ENCODE measurements at places on chromosomes 12 and 14.
A peak's percentile ranks its signal among the peaks of the same experiment; 100 is the strongest.

DNA sequence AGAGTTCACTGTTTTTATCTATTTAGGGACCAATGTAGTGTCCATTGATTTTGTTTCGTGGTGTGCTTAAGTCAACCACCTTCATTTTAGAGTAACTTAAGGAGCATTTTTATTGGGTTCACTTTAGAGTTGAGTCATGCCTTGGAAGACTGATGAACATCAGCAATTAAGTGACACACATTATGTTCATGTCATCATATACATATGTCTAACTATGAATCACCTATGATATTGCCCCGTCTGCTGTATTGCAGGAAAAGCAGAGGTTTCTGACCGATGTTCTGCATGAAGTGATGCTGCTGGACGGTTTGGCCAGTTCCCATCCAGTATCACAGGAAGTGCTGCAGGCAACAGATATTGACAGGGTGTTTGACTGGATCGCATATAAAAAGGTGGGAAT, 227.1 kb downstream of the TRHDE start:
- no peak for DNase-seq

GRCh38 chr14:104388011-104388521, 191.5 kb upstream of the C14orf180 start:
- DNase-seq, result no peak

DNA sequence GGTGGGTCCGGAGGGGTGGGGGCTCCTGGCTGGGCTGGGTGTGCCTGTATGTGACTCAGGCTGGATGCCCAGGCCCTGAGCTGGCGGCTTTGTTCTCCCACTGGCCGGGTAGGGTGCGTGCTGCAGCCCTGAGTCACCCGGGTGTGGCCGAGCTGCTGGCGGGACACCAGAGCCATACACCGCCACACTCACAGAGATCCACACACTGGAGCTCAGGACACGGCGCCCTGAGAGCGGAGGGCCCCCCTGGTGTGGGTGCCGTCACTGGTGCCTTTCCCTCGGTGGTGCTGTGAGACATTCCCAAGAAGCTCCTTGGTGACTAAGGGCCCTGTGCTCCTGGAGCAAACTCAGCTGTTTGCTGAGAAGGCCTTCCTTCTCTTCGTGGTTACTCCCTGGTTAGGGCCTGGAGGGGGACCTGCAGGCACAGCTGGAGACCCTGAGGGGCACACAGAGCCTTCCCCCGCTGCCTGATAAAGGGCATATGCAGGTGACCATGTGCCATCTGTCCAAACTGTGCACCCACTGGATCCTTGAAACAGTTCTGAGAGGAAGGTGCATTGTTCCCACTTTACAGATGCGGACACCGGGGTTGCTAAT, 44.3 kb downstream of the KRT80 start:
- DNase-seq, result peak; percentile 97

GRCh38 chr12:25051656-25052195, 102.8 kb upstream of the BCAT1 start:
- no peak for DNase-seq

- no peak for DNase-seq
These were observed 61.5 kb downstream of the NT5DC3 start for GRCh38 chr12:103779410-103780092.

- DNase-seq, result no peak
These were observed 338.6 kb downstream of the CEP128 start for GRCh38 chr14:80602946-80603345.

DNA sequence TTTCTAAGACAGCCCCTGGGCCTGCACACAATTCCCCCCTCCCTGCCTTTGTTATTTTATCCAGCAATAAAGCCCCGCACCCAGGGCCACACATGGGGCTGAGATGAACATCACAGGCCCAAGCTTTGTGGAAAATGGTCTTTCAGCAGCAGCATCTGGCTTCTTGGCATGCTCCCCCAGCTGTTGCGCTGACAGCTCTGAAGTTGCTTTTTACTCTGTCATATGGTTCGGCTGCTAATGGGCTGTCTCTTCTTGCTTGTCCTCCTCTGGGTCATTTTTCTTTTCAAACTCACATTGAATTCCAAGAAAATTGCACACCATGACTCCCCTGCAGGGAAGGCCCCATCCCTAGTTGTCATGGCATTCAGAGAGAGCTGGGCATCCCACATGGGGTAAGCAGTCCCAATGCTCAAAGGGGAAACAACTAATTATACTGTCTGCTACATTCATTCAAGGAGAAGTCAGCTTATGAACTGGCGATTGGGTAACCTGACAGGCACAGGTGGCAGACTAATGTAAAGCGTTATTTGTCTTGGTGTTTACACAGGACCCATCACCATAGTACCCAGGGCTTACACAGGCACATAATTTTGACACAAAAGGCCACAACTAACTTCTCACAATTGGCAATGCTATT, 74.0 kb upstream of the CDKN3 start:
- peak; percentile 39 for DNase-seq

- DNase-seq, result no peak
These were observed 11.4 kb downstream of the PLEKHG6 start for GRCh38 chr12:6321905-6322304.

GRCh38 chr14:90599748-90600507, 203.1 kb downstream of the CALM1 start:
- DNase-seq, result peak; percentile 75

- no peak for DNase-seq
These were observed 1028.9 kb upstream of the TMEM132C start for GRCh38 chr12:127238107-127238506.

DNA sequence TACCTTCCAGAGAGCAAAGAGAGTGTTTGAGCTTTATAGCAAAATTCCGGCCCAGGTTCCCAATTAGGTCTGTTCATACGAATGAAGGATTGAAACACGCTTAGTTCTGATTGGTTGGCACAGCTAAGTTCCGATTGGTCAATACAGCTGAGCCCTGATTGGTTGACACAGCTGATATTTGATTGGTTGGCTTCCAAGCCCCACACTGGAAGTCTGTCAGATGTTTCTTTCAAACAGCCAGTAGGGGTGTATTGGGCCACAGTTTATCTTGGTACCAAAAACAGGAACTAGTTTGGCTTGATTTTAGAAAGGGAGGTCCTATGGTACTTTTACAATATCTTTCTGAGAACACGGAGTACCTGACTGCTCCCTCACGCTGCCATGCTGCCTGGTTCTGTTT, 93.4 kb downstream of the CAND1 start:
- DNase-seq, result no peak

GRCh38 chr12:68788554-68789143, 19.3 kb upstream of the MDM2 start:
- no peak for DNase-seq

GRCh38 chr12:73180734-73181133, 908.6 kb downstream of the TRHDE start:
- DNase-seq, result no peak

- DNase-seq, result no peak
These were observed 3.3 kb downstream of the GPR135 start for GRCh38 chr14:59461891-59462290.

GRCh38 chr14:87008965-87009364, 984.0 kb downstream of the GALC start:
- no peak for DNase-seq

GRCh38 chr14:77071938-77072388, 26.1 kb upstream of the CIPC start:
- DNase-seq, result no peak

DNA sequence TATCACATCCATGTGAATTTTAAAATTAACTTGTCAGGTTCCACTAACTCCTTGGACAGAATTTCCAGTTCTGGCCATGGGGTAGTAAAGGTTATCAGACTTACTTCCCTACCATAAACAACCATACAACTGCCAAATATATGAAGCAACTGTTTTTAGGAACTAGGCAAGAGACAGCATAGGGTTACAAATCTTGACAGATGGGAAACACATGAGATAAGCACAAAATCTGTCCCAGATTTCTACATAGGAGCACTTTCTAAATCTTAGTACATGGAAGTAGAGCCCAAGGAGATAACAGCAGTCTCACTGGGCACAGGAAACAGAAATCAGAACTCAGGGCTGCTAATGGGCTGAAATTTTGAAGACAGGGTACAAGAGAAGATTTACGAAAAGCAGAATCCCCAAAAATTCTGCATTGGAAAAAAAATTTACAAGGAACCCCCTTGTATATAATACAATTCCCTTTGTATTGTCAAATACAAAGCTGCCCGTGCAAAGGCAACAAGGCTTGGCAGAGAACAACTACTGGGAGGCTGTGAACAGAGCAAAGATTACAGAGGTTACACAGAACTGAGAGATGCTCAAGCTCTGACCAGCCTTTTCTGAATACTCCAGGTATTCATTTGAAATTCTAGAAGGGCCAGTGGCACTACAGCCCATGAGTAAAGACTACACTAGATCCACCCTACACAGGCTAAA, 43.2 kb downstream of the GALNT4 start:
- no peak for DNase-seq

DNA sequence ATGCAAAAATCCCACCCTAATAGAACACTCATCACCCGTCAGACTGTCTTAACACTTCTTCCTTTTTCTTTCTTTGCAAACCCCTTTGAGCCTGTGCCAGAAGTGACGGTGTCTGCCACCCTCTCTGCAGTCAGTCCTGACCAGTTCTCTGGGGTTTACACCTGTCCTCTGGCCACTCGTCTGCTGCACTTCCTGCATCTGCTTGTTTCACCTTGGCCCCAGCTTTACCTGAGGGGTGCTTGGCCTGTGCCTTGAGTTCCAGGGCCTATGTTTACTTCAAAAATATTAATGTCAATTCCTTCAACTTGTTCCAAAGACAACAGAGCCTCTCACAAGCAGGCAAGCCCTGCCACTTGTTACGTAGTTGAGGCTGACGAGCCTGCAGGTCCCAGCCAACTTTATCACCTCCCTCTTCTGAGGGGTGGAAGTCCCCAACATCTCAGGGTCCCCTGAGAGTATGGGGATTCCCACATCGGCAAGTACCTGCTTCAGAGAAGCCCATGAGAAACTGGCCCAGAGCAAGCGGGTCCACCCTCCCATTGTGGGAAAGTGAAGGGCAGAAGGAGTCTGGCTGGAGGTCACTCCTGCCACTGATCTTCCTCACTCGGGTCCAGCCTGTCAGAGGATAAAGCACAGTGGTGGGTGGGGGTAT, 205.4 kb downstream of the DAD1 start:
- no peak for DNase-seq

DNA sequence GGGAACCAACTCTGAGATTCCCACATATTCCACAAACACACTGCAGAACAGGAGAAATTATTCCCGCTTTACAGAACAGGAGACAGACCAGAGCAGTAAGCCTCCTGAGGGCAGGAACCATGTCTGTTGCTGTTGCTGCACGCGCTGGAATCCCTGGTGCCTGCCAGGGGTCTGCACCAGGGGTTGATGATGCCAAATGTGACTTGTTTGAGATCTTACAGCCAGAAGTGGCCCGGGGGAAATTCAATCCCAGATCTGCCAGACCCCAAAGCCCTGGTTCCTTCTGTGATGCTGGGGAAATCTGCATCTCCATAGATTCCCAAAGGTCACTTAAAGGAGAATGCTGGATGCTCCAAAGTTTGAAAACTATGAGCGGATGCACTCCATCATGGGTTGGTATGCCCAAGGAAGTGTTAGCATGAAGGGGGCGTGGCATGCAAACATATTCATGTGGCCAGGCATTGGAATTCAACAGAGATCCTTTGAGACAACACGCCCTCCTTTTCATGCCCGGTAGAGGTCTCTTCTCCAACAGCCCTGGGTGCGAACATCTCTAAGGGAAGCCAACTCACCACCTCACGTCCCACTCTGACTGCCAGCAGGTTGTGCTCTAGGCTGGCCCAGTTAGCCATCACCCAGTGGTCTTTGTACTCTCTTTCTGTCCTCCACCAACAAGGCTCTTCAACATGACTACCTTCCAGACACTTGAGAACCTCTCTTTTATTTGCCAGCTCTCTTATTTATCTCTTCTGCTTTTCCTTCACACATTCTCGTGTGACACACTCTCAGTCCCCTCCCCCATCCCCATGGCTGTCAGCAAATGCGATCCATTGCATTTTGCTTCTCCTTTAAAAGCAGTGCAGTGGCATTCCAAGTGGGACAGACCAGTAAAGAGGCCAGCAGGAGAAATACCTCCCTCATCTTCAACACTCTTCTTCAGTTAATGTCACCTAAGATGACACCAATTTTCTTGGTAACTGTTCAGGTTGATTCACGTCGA, 131.3 kb downstream of the ZFP36L1 start:
- DNase-seq, result no peak

DNA sequence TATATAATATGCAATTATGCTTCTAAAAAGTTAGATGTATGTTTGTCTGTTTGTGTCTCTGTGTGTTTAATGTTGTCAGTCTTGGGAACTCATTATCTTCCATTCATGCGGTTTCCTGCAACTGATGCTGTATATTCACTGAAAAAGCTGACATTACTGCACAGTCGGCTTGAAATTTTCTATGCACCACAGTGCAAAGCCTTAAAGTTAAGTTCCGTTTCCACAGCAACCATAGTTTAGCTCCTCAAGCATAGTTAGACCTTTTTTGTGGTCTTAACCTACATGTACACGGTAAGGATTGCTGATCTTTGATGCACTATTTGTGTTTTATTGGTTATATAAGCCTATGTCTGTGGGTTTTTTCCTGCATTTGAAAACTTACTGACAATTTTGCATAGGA, 309.4 kb downstream of the KCNC2 start:
- DNase-seq, result no peak

DNA sequence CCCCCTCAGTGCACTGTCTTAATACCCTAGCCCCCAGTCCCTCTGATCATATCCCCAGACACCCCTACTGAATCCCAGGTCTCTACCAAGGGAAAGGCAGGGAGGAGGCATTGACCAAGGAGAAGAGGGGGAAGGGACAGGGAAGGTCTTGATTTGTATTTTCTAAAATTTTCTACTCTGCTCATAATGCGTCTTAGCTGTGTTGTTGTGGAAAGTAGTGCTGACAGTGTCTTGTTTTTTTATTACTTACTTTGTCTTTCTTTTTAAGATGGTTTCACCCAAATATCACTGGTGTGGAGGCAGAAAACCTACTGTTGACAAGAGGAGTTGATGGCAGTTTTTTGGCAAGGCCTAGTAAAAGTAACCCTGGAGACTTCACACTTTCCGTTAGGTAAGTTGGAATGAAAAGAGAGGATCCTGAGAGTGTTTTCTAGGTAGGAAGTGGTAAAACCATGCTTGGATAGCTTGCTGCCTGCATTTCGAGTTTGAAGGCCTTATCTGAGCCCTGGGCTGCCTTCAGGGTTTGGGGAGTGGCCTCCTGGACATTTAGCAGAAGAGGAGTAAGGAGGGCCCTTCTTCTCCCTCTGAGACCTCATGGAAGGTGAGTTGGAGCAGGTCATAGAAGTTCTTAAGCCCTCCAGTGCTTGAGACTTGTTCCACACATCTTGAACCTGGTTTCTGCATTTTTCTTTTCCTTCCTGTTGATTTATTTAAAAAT, 27.4 kb downstream of the PTPN11 start:
- no peak for DNase-seq

GRCh38 chr14:94396628-94397225, 8.3 kb upstream of the SERPINA1 start:
- no peak for DNase-seq

DNA sequence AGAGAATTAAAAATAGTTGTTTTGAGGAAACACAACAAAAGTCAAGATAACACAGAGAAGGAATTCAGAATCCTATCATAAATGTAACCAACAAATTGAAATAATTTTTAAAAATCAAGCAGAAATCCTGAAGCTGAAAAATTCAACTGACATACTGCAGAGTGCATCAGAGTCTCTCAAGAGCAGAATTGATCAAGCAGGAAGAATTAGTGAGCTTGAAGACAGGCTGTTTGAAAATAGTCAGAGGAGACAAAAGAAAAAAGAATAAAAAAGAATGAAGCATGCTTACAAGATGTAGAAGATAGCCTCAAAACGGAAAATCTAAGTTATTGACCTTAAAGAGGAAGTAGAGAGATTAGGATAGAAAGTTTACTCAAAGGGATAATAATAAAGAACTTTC, 65.8 kb upstream of the PPP2R5C start:
- no peak for DNase-seq

Measured in thyroid gland (tissue), 4 donors.